ENCODE measurements at places on chromosomes 7 and 10. TPM values are rescaled to one million over a fixed set of nuclear protein-coding genes. Genes with fewer than 3 reads are reported as not detected.

DNA sequence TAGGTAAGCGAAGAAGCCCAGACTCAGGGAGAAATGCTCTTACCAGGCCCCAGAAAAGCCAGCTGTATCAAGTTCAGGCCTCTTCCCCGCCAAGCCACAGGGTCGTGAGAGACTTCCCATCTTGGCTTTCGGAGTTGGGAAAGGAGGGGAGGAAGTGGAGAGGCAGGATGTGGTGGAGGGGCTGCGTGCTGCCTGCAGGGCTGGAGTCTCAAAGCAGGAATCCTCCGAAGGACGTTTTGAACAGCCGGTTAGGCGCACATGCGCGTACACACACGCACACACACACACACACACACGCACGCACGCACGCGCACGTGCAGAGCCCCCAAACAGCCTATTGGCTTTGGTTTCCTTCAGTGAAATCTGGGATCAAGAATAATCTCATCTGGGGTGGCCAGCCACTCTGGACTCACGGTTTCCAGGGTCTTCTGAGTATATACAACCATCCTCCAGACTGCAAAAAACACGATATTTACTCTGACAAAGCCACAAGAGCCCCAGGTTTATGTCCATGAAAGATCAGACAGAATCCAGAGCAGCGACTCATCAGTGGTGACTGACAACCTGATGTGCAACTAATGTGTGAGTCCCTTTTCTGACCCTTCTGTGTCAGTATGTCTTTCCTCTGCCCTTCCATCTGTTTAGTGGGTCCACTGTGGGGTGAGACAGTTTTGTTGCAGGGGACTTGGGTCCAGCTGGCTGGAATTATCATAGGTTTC lies 115.0 kb upstream of the ZNF438 start:
- DNase-seq, result peak; percentile 37
- peaks cover 16% of the 10 kb centered on the region for H3K4me1 ChIP-seq

- peaks cover 6% of the 10 kb centered on the region for H3K4me1 ChIP-seq
- H3K27ac ChIP-seq, result no peak overlapping the region
- DNase-seq, result no peak
- H3K27me3 ChIP-seq, result no peaks in the 10 kb centered on the region
Measured at GRCh38 chr7:138607216-138608126, 93.7 kb downstream of the SVOPL start.

GRCh38 chr10:69389827-69390490 lies 26.8 kb downstream of the TACR2 start:
- H3K27ac ChIP-seq, result peak overlapping the region; percentile 72
- DNase-seq, result no peak
- H3K4me1 ChIP-seq, result peaks cover 27% of the 10 kb centered on the region
- H3K4me3 ChIP-seq, result no peak overlapping the region
- no peaks in the 10 kb centered on the region for H3K27me3 ChIP-seq
- peaks cover 35% of the 10 kb centered on the region for H3K36me3 ChIP-seq

DNA sequence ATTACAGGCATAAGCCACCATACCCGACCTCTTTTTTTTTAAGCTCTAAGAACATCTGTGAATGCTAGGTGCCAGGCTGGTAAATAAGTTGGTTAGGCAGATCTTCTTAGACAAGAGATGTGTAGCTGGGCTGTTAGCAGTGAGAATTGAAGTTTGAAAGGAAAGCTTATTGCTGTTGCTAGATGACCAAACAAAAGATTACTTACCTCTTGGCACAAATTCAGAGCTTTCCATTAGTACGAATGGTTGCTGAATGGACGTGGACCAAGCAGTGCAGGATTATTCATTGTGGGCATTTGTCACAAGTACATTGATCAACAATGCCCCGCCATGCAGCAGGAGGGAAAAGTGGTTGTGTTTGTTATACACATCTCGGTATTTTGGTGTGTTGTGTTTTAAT lies 131.2 kb downstream of the GFRA1 start:
- H3K36me3 ChIP-seq, result no peaks in the 10 kb centered on the region
- no peak overlapping the region for H3K4me3 ChIP-seq
- peaks cover 2% of the 10 kb centered on the region for H3K27me3 ChIP-seq

DNA sequence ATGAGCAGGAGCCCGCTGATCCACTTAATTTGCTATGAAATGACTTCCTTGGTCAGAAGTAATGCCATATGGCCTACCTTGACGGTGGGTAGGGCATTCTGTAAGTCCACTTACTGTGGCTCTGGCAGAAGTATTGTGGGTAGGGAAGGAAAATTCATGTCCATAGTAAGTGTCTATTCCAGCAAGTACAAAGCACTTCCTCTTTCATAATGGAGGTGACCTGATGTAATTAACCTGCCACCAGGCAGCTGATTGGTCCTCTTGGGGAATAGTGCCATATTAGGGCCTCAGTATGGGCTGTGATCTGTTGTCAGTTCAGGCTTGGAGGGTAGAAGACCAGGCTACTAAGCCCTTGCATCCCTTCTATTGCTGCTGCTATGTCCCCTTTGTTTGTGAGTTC lies 103.9 kb downstream of the SLC37A3 start:
- H3K4me1 ChIP-seq, result peaks cover 7% of the 10 kb centered on the region
- no peak overlapping the region for H3K4me3 ChIP-seq
- no peak overlapping the region for H3K27ac ChIP-seq
- no peaks in the 10 kb centered on the region for H3K36me3 ChIP-seq
- no peak for DNase-seq

DNA sequence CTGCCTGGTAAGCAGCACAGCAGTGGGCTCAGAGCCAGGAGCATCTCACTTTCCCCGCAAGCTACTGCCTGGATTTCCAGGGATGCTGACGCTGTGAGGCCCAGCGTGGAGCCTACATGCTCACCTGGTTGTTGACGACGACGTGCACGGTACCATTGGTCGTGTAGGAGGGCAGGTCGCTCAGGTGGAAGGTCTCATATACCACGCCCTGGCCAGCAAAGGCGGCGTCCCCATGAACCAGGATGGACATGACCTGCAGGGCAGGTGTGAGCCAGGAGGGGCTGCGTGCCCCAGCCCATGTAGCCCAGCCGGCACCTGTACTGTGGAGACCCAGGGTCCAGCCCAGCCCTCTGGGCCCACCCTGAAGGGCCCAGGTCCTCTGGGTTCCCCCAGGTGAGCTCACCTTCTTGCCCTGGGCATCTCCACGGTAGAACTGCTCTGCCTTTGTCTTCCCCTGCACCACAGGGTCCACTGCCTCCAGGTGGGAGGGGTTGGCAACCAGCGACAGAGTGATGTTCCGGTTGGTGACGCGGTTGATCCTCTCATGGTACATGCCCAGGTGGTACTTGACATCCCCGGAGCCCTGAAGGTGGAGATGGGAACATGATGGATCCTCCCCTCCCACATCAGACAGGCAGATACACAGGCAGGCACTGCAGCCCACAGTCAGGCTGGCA lies 15.4 kb downstream of the OGDHL start:
- H3K36me3 ChIP-seq, result no peaks in the 10 kb centered on the region
- H3K4me3 ChIP-seq, result no peak overlapping the region
- H3K27ac ChIP-seq, result no peak overlapping the region
- H3K4me1 ChIP-seq, result no peaks in the 10 kb centered on the region
- H3K27me3 ChIP-seq, result no peaks in the 10 kb centered on the region

DNA sequence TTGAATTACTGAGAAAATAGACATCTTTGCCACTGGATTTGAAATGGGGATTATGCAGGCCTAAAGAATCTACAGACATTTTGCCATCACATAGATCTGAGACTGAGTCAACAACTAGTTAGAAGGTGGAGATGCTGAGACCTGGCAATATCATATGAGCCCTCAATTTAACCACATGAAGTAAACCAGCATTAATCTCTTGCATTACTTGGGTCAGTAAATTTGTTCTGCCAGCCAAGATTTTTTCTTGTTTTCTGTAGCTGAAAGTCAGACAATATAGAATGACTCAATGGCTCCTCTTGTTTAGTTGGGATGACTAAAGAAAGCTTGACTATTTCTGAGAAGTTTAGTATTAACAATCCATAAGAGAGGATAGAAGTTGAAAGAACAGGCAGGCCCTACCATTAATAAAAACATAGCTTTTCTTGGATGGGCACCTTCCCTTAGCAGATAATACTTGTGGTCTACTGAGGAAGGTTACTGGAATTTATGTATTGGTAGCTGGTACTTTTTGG lies 396.7 kb upstream of the SORCS1 start:
- no peak overlapping the region for H3K27ac ChIP-seq
- H3K27me3 ChIP-seq, result no peaks in the 10 kb centered on the region
- no peaks in the 10 kb centered on the region for H3K4me1 ChIP-seq
- DNase-seq, result no peak
- H3K36me3 ChIP-seq, result no peaks in the 10 kb centered on the region

DNA sequence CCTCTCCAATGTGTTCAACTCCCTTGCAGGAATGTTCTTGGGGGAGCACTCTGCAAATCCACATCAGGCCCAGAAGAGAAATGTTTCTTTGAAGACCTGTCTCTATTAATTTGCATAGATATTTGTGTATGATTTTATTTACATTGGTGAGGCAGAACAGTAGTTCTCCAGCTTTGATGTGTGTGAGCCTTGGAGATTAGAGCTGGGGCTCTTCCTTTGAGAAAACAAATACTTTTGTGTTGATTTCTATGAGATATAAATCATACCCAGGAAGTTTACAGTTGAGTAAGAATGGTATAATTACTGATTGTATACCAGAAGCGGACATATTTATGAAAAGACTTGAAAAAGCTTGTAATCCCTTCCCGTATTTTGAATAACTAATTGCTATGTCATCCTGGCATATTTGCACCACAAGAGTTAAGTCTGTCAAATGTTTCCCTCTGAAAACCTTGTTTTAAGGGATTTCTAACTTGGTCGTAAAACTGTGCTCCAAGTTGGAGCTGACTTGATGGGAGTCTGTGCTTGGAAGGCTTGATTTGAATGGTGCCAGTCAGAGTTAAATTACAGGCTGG lies 468.5 kb downstream of the LRMDA start:
- H3K4me3 ChIP-seq, result no peak overlapping the region
- peaks cover 5% of the 10 kb centered on the region for H3K27me3 ChIP-seq
- no peak for DNase-seq
- no peaks in the 10 kb centered on the region for H3K4me1 ChIP-seq

The CPVL gene
- total RNA-seq, result 1.2 TPM

The EN2 gene
- total RNA-seq, result not detected

The GSAP gene
- 8.3 TPM for total RNA-seq

The PRRT4 gene
- 0.30 TPM for total RNA-seq

Data from activated naive CD8-positive, alpha-beta T cell treated with anti-CD3 and anti-CD28 coated beads, Interleukin-2, amount 10 ng/mL, durations not matched to agents 7 days and 5 days (primary cell).